ENCODE measurements at places on chromosomes 12 and 14.

DNA sequence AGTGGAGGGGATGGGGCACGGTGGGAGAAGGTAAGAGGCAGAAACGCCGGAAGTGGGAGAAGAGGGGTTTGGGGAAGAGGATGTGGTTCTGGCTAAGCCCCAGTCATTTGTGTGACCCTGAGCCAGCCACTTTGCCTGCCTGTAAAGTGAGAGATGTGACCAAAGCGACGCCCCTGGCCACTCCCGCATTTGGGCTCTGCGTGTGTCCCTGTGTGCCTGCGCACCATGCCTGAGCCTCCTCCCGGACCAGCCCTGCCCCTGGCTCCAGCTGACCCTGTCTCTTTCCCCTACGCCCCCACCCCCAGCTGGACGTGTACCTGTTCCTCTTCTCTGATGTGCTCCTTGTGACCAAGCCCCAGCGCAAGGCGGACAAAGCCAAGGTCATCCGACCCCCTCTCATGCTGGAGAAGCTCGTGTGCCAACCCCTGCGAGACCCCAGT lies 8.0 kb downstream of the PLEKHG6 start:
- no peak for DNase-seq

- no peak for DNase-seq
These were observed 84.4 kb downstream of the ARF6 start for GRCh38 chr14:49977126-49977841.

DNA sequence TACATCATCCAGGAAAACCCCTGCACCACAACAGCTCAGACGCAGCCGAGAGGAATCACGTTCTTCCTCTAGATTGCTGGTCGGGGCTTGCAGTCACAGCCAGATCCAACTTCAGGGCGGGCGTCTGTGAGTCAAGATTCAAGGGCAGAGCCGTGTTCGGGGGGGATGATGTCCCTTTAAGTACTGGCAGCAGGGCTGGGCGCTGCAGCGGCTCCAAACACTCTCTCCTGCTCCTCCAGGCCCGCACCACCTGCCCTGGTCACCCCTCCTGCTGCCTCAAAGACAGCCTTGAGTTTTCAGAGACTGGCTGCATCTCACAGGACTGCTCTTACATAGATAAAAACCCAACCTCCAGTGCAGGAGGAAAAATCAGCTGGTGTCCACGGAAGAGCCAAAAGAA lies 68.3 kb downstream of the KDM2B start:
- DNase-seq, result no peak

- no peak for DNase-seq
These were observed 11.5 kb downstream of the FAIM2 start for GRCh38 chr12:49892084-49892731.

GRCh38 chr14:103489621-103490020 lies 33.0 kb downstream of the CKB start:
- no peak for DNase-seq

DNA sequence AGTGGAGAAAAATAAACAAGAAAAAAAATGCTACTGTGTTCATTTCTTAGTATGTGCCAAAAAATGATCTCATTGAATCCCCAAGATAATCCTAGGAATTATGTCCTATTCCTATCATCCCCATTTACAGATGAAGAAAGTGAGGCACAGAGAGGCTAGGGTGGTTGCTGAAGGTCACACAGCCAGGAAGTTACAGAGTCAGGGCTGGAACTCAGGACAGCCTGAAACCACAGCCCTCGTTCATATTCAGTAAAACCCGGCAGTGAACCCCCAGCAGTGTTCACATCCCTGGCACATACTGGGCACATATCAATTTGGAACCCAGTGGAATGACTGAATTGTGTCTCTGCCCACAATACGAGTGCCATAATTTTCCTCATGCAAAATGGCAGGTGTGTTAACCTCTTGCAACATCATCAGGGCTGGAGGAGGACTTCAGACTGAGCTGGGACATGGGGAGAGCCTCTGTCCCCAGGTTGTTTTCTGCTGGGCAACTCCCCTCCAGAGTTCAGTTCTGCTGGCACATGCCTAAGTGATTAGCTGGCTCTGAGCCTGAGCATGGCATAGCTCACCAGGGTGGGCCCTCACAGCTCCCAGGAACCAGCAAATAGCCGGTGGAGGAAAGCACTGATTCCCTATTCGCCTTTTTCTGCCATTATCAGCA lies 2.0 kb upstream of the PPP1CC start:
- no peak for DNase-seq

- no peak for DNase-seq
These were observed 22.3 kb downstream of the IFT43 start for GRCh38 chr14:76007852-76008251.

DNA sequence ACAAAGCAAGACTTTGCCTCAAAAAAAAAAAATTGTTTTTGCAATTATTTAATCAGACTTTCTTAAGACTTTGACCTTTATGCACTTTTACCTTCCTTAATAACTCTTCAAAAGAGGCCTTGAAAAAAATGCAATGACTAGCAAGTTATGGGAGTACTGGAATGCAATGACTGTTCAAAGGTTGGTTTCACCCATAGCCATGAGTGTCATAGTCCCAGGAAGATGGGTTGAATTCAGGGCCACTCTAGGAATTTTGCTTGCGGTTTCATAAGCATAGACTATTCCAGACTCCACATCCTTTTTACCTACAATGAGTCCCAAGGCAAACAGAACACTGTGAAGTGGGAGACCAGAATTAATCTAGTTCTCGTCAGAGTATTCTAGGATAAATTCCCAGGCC lies 29.4 kb upstream of the DENND5B start:
- no peak for DNase-seq

DNA sequence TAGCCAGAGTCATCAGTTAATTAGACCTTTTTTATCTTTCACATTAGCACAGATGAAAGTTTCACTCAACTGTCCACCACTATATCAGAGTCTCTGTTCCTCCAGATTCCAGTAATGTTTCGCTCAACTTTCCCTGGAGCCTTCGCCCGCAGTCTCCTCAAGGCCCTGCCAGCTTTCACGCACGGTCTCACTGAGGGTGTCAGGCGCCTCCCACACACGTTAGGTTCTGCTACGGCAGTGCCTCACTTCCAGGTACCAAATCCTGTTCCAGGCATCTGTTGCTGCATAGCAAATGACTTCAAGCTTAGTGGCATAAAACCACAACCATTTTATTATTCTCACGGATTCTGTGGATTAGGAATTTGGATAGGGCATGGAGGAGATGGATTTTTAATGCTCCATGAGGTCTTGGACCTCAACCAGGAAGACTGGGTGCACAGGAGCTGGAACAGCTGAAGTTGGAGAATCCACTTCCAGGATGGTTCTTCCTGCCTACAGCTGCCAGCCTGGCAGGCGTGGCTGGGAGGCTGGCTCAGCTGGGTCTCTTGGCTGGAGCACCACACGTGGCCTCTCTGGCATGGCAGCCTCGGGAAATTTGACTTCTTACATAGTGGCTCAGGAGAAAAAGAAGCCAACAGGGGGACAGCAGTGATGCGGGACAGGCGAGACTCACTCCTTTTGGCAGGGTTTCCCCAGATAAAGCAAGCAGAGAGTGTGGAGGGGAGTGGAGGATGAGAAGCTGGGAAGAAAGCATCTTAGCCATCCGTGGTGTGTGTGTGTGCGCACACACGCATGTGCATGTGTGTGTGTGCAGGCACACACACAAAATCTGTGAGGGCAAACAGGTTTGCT lies 21.3 kb upstream of the BCDIN3D start:
- DNase-seq, result no peak

DNA sequence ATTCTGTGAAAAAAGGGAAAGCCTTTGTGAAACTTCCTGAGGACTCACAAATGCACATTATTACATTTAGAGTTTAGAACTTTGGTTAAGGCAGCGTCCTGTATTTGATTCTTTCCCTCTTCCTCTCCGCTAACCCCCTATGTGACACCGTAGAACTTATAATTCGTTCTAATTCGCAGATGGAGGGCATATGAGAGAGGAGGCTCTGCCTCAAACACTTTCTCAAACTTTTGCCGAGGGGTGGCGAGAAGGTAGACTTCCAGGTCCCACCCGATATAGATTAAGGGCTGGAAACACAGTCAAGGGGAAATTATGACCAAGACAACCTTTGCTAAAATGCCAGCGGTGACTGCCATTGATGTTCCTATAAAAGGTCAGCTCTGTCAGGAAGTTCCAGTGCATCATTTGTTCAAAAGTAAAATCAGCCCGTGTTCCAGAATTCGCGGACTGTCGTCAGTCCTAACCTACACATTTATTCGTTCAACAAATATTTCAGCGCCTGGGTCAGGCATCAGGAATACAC lies 904 bp upstream of the PAPOLA start:
- no peak for DNase-seq

- DNase-seq, result no peak
These were observed 804 bp downstream of the USP15 start for GRCh38 chr12:62260733-62261683.

DNA sequence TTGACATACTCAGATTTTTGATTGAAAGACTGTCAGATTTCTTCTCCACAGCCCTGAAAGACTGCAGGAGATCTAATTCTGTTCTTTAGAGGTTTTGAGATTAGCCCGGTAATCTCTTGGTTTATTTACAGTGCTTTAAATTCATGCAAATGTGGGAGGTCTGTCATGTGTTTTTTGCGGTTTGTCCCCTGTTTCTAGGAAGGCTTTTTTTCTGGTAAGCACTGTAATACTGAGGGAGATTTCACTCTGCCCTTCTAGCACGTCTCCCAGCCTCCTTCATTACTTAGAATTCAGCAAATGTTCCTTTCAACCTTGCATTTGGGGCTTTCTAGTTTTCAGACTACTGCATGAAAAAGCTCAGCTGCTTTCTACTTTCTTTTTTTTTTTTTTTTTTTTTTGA lies 31.1 kb downstream of the GPHN start:
- DNase-seq, result no peak

GRCh38 chr12:107397890-107398500 lies 287.6 kb upstream of the PWP1 start:
- DNase-seq, result no peak

GRCh38 chr14:72401632-72402376 lies 469.6 kb downstream of the RGS6 start:
- no peak for DNase-seq

DNA sequence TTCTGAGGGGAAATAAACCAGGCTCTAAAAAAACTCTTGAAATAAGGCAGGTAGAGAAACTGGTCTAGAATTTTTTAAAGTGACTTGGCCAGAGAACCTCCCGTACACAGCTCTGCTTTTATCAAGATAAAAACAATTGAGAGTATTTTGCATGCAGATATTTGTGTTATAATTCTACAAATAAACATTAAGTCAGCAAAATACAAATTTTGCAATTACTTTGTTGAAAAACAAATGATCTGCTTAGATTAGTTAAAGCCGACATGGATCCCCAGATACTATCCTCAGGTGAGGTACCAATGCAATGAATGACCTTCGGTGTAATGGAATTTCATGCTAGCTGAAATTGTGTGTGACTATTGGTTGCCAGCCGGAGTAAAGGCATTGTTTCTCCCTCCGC lies 197.2 kb downstream of the SOX5 start:
- no peak for DNase-seq

GRCh38 chr12:93407054-93407962 lies 29.6 kb downstream of the NUDT4 start:
- DNase-seq, result no peak

DNA sequence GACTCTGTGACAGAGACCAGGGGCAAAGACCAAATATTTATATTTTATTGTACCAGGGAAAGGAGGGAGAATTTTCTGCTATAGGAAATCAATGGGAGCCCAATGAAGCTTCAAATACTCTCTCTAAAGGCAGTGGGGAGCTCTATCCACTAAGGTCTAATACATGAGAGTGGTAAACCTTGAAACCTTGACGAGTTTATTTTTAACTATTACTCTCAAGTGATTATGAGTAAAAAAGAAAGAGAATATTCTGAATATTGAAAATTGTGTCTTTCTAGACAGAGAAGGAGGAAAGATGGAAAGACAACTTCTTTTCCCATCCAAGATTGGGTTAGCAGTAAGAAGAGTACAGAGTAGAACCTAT lies 1722.1 kb upstream of the SEL1L start:
- no peak for DNase-seq

DNA sequence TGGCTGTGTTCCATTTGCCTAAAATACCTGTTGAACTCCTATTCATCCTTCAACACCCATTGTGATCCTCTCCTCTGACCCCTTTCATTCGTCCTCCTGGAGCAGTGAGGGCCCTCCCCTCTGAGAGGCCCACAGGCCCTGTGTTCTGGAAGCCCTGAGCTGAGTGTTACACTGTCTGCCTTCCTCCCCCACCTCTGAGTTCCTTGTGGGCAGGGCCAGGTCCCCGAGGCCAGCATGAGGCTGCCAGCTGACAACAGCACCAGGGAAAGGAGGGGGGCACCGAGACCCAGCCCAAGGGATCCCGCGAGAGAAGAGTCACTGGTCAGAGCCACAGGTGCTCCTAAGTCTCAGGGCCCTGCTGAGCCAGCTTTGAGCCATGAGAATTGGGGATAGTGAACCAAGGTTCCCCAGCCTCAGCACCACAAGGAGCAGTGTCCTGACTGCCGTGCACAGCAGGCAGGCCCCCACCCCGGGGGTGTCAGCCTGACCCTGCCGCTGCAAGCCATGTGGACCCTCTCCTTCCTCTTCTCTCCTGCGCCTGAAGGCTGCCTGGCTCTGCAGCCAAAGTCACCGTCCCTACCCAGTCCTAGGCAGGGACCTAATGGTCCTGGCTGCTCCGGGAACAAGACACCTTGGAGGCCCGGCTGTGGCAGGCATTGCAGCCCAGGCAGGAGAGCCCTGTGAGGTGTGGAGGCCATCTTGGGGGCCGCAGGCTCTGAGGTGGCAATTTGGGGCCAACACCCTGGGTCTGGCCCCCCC lies 52.5 kb downstream of the BEGAIN start:
- DNase-seq, result no peak

DNA sequence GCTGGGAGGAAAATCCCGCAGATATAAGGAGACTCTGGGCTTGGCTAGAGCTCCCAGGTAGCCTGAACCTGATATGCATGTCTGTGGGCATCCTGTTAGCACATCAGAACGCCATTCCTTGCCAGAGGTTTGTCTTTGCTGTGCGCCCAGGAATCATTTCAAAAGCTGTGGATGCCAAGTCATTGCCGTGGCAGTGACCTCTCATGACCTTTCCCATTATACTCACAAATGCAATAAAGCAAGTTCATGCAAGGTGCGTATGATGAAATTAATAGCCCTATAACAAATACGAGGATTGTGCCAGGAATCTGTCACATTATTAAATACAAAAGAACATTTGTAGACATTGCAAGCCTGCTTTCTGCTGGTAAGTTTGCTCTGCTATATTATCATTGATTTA lies 229.1 kb upstream of the PELI2 start:
- DNase-seq, result no peak

DNA sequence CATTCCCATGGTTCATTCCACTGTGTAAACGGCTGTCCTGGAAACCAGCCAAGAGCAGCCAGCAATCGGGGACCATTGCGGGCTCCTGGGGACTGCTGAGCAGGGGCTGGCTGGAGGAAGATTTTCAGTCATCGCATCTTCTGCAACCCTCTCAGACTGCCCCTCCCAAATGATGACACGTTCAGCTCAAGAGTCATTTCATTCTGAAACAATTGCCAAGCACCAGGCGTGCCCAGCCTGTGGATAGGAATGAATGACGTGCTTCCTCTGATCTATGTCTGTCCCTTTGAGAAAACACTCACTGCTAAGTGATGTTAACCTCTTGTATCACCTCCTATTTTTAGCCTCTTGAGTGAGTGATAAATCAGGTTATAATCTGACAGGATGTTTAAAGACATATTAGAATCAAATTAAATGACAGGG lies 62.0 kb downstream of the NDUFA12 start:
- DNase-seq, result peak; percentile 51

GRCh38 chr14:21498540-21499526 lies 12.3 kb downstream of the METTL3 start:
- peak; percentile 11 for DNase-seq

- no peak for DNase-seq
These were observed 209.5 kb downstream of the ANO6 start for GRCh38 chr12:45425426-45425825.
